ENCODE measurements at places on chromosomes 5 and 9.

GRCh38 chr5:167284222-167284890 lies 1007.1 kb upstream of the WWC1 start:
- no peak for DNase-seq

GRCh38 chr9:109627042-109627441 lies 128.9 kb upstream of the PTPN3 start:
- no peak for DNase-seq

DNA sequence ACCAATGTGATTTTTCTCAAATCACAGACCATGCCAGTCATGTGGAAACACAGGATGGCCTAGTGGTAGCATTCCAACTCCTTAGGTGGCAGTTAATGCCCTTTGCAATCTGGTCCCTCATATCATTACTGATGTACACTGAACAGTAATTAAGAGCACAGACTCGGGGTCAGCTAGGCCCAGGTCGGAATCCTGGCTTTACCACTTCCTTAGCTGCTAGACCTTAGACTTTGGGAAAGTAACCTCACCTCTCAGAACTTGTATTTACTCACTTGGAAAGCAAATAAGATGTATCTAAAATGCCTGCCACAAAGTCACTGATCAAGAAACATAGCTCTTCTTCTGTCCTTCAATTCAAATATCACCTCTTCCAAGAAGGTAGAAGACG lies 112.8 kb downstream of the MAPKAP1 start:
- DNase-seq, result no peak

- DNase-seq, result no peak
These were observed 151.6 kb downstream of the FOCAD start for GRCh38 chr9:20835377-20836286.

DNA sequence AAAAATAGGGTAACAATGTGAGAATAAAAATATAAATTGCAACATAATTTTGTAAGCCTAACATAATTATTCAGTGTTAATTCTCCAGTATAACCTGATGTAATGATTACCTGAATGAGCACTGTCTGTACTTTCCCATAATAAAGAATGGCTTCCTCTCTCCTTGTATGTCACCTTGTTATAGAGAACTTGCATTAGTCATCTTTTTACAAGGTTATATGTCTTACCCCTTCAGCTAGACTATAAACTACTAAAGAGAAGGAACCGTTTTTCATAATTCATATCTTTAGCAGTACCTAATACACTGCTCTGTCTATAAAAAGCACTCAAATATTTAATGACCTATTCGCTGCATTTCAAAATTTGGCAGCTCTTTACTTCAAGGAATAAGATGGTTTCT lies 19.8 kb downstream of the STRBP start:
- DNase-seq, result no peak

- DNase-seq, result no peak
These were observed 33.4 kb upstream of the NCS1 start for GRCh38 chr9:130138791-130139190.

GRCh38 chr5:38546691-38547146 lies 9.7 kb downstream of the LIFR start:
- DNase-seq, result no peak

GRCh38 chr9:10274988-10275387 lies 337.8 kb downstream of the PTPRD start:
- no peak for DNase-seq
